ENCODE measurements at places on chromosomes 6 and 20.
A peak's percentile ranks its signal among the peaks of the same experiment; 100 is the strongest.

- H3K27me3 ChIP-seq, result no peaks in the 10 kb centered on the region
- DNase-seq, result peak; percentile 80
- H3K4me1 ChIP-seq, result peaks cover 3% of the 10 kb centered on the region
These were observed 2.5 kb downstream of the SMIM13 start for GRCh38 chr6:11096109-11096508.

DNA sequence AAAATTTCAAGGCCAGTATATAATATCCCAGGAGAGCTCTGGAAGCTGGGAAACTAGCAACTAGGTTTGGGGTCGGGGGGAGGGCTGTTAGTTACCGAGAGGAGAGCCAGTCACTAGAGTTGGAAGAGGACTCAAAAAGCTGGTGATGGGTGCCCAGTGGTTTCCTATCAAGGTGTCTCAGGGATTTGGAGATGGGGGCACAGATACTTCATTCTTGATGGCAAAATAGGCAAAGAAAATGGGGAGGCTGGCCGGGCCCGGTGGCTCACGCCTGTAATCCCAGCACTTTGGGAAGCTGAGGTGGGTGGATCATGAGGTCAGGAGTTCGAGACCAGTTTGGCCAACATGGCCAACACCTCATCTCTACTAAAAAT lies 805 bp downstream of the PHF1 start:
- DNase-seq, result no peak
- H3K36me3 ChIP-seq, result peaks cover 39% of the 10 kb centered on the region
- H3K27me3 ChIP-seq, result no peaks in the 10 kb centered on the region
- H3K4me3 ChIP-seq, result peak overlapping the region; percentile 92
- peak overlapping the region; percentile 83 for H3K27ac ChIP-seq

- H3K27ac ChIP-seq, result no peak overlapping the region
- no peak for DNase-seq
- no peaks in the 10 kb centered on the region for H3K4me1 ChIP-seq
These were observed 311.2 kb downstream of the ARHGAP18 start for GRCh38 chr6:129398764-129399163.

DNA sequence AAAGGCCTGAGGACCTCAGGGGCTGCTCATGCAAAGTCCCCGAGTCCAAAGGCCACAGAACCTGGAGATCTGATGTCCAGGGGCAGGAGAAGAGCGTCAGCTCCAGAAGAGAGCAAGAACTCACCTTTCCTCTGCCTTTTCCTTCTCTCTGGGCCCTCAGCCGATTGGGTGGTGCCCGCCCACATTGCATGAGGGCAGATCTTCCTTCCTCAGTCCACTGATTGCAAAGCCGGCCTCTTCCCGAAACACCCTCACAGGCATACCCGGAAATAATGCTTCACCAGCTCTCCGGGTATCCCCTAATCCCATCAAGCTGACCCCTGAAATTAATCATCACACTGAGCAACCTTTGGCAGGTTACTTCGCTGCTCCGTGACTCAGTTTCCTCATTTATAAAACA lies 33.4 kb downstream of the SPDEF start:
- DNase-seq, result no peak
- H3K4me3 ChIP-seq, result no peak overlapping the region
- H3K27ac ChIP-seq, result no peak overlapping the region
- H3K4me1 ChIP-seq, result peaks cover 4% of the 10 kb centered on the region
- H3K36me3 ChIP-seq, result no peaks in the 10 kb centered on the region

DNA sequence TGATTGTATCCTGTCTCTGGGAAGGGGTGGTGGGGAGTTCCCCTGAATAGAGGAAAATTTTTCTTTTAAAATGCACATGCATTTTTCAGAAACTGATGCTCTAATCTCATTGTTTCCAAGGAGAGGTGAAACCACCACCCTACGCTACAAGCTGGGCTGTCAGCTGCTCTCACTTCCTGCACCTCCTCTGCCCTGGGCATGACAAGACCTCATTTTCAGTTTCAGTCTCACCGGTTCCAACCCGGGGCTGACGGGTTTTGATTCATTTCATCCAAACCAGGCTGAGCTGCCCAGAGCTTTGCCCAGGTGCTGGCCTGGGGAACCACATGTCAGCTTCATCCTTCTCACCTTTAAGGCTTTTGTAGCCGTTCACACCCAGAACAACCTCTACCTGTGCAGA lies 99.7 kb downstream of the EYA2 start:
- no peaks in the 10 kb centered on the region for H3K4me1 ChIP-seq
- H3K27ac ChIP-seq, result no peak overlapping the region
- no peak overlapping the region for H3K4me3 ChIP-seq

DNA sequence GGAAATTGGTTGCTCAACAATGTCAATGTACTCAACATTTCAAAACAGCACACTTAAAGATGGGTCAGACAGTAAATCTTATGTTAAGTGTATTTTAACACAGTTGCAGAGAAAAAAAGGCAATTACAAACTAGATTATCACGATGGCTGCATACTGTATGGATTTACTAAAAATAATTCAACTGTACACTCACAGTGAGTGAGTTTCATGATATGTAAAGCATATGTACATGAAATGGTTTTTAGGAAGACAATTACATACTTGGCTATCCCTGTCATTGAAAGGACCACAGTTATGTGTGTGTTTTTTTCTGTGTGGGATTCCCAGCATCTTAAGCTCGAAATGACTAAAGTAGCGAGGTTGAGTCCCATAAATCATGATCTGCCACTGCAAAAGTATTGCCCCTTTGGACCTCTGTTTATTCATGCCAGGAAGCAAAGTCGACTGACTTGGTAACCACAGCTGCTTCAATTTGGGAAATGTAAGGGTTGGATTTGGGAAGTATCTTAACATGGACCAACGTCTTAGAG lies 5.5 kb upstream of the SALL4 start:
- no peak overlapping the region for H3K4me3 ChIP-seq
- H3K36me3 ChIP-seq, result no peaks in the 10 kb centered on the region
- no peaks in the 10 kb centered on the region for H3K27me3 ChIP-seq
- H3K4me1 ChIP-seq, result 0 out of 2 replicates have a peak, but pooled peaks cover 2% of the 10 kb centered on the region
- DNase-seq, result peak; percentile 45

- no peaks in the 10 kb centered on the region for H3K36me3 ChIP-seq
- no peak overlapping the region for H3K4me3 ChIP-seq
These were observed 39.9 kb downstream of the FOXA2 start for GRCh38 chr20:22544462-22544861.

DNA sequence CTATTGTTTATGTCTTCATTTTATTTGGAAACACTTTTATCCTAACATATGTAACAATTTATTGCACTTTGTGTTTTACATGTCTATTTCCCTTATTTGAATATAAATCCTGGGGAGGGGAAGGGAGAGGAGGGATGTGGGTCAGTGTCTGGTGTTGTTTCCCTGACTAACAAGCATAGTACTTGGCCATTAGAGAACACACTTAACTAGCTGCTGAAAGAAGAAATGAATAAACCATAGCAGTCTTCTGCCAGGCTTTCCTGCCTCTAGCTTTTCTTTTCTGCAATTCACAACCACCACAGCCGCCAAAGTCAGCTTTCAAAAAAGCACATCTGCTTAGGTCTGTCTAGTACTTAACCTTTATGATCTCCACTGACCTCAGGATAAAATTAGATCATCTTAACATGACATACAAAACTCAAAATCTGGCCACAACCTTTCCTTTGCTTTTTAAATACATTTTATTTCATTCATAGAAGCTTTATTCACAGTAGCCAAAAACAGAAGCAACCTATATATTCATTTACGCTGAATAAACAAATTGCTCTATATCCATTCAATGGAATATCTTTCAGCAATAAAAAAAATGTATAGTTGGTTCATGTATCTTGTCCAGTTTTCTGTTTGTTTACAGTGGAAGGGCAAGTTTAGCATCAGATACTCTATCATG lies 16.3 kb downstream of the PDSS2 start:
- peaks cover 6% of the 10 kb centered on the region for H3K4me1 ChIP-seq
- no peak overlapping the region for H3K27ac ChIP-seq
- H3K4me3 ChIP-seq, result no peak overlapping the region
- no peaks in the 10 kb centered on the region for H3K36me3 ChIP-seq
- DNase-seq, result no peak
- H3K27me3 ChIP-seq, result no peaks in the 10 kb centered on the region
